NCI-H1436 treated with DMSO at 0.1 percent for 48 hours (cell line): ENCODE measurements at places on chromosomes 16 and 17.

GRCh38 chr17:32993977-32994376 lies 2.3 kb downstream of the SPACA3 start:
- DNase-seq: no peak

- DNase-seq: no peak
Observed at GRCh38 chr16:89033304-89033703, 56.3 kb upstream of the CBFA2T3 start.

- no peak for DNase-seq
Observed at GRCh38 chr17:45046537-45047125, 4.8 kb downstream of the DCAKD start.

- no peak for DNase-seq
Observed at GRCh38 chr16:55947366-55947765, 72.2 kb upstream of the CES5A start.
